Activated T-helper 1 cell treated with anti-CD3 and anti-CD28 coated beads, Interleukin-12 subunit alpha, Interleukin-12 subunit beta, Interleukin-2, Interleukin-4 antibody, amounts not matched to agents 30 ng/mL and 10 ng/mL and 1 ng/mL, durations not matched to agents 14 hours and 24 hours and 36 hours (primary cell): ENCODE measurements at places on chromosomes 6 and 20.
A peak's percentile ranks its signal among the peaks of the same experiment; 100 is the strongest.

GRCh38 chr20:40493071-40493470, 196.0 kb downstream of the MAFB start:
- H3K36me3 ChIP-seq, result no peaks in the 10 kb centered on the region
- no peak overlapping the region for H3K27ac ChIP-seq
- H3K27me3 ChIP-seq, result no peaks in the 10 kb centered on the region
- DNase-seq, result no peak

DNA sequence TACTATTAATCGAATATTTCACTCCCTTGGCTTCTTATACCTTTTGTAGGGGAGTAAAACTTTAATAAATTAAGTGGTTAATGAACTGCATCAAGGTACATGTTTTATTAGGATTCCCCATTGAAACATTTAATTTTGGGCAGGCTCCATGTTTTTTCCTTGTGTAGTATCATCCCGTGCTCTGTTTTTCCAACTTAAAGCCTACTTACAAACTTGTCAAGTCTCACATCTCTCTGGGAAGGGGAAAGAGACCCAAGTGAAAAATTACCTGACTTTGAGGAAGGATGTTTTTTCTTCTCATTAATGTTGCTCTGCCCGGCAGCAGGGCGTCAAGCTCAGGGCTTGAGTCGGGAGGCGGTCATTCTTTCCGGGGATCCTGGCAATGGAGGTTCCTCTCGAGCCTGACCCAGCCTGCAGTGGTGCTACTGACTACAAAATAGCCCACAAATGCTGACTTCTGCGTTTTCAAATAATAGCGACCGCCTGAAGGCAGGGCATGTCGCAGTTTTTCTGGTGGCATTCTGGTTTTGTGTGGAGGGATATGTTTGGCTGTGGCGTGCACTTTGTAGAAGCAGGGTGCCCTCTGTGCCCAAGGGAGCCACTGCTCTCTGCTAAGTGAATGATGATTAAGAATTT, 2.4 kb downstream of the DSP start:
- H3K27ac ChIP-seq, result no peak overlapping the region
- H3K4me3 ChIP-seq, result no peak overlapping the region
- peaks cover 6% of the 10 kb centered on the region for H3K4me1 ChIP-seq
- no peaks in the 10 kb centered on the region for H3K36me3 ChIP-seq
- peaks cover 66% of the 10 kb centered on the region for H3K27me3 ChIP-seq
- no peak for DNase-seq

GRCh38 chr20:9412309-9412708, 102.1 kb upstream of the LAMP5 start:
- no peaks in the 10 kb centered on the region for H3K4me1 ChIP-seq
- H3K27ac ChIP-seq, result no peak overlapping the region
- no peak overlapping the region for H3K4me3 ChIP-seq
- no peak for DNase-seq
- H3K27me3 ChIP-seq, result no peaks in the 10 kb centered on the region

GRCh38 chr20:63114693-63115311, 101.1 kb downstream of the YTHDF1 start:
- H3K36me3 ChIP-seq, result no peaks in the 10 kb centered on the region
- H3K4me1 ChIP-seq, result no peaks in the 10 kb centered on the region
- H3K27ac ChIP-seq, result no peak overlapping the region
- DNase-seq, result no peak

GRCh38 chr6:135230711-135231468, 49.8 kb downstream of the MYB start:
- no peak for DNase-seq
- H3K27ac ChIP-seq, result peak overlapping the region; percentile 3
- no peaks in the 10 kb centered on the region for H3K36me3 ChIP-seq
- no peaks in the 10 kb centered on the region for H3K27me3 ChIP-seq
- peaks cover 30% of the 10 kb centered on the region for H3K4me1 ChIP-seq

DNA sequence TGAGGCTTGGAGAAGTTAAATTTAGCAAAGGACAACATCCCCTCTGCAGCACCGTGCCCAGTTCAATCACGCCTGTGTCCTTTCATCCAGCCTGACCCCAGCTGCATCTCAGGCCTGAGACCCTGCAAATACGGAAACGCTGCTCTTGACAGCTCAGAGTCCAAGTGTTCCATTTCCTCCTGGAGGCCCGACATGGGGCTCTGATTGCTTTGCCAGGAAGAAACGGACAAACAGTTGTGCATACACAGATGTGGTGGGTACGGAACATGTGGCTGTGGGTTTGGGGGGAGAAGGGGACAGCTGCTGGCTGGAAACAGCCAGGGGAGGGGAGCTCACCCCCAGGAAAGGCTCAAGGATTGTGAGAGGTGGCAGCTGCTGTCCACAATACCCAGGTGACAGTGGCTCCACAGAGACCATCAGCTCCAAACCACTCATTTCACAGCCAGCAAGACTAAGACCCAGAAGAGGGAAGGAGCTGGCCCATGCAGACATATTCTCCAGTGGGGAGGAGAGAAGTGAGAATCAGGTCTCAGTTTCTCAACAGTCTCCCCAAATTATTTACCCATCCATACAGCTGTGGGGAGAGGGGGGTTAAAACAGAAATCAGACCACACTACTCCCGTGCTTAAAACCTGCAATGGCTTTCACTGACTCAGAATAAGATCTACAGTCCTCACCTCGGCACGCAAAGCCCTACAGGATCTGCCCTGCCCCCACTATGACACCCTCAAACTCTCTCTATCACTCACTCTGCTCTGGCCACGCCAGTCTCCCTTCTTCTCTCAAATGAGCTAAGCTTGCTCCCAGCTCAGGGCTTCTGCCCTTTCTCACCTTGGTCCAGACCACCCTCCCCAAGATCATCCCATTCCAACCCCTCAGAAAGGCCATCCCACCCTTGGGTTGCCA, 89.1 kb downstream of the PREX1 start:
- H3K4me1 ChIP-seq, result peaks cover 68% of the 10 kb centered on the region
- H3K27ac ChIP-seq, result peak overlapping the region; percentile 95
- no peaks in the 10 kb centered on the region for H3K27me3 ChIP-seq
- peak overlapping the region; percentile 54 for H3K4me3 ChIP-seq

DNA sequence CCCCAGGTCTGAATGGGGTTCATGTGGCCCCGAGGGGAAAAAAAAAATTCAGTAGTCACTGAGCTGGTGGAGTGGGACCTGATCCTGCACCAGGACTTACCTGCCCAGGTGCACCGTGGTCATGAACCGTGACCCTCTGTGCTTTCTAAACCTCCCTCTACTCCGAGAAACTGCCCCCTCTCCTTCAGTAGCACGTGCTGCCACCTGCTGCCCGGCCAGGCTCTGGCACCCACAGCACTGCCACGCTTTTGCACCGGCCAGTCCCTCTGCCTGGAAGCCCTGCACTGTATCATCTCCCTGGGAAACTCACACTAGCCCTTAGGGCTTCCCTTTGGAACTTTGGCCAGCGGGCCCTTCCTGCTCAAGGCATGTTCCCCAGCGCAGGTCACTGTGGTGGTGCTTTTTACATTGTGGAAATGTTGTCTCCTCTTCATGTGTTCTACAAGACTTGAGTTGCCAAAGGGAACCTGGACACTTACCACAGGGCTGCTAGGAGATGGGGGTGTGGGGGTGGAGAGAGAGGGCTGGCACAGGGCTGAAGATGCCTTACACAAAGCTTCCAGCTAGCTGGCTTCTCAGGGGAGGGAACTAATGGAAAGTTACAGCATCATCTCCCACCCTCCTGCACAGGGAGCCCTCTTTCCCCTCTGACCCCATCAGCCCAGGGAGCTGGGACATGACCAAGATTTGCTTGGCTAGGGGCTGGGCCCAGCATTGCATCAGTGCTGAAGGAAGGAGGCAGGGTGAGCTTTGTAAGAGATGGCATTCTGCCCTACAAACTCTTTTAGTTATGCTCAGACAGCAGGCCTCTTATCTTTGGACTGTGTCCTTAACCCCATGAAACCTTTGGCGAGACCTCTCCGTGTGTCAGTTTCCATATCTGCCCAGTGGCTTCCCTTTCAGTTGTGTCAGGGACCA, 2.5 kb upstream of the PTPRT start:
- no peaks in the 10 kb centered on the region for H3K36me3 ChIP-seq
- H3K27me3 ChIP-seq, result peaks cover 33% of the 10 kb centered on the region
- no peak for DNase-seq
- no peak overlapping the region for H3K4me3 ChIP-seq
- H3K27ac ChIP-seq, result peak overlapping the region; percentile 58
- no peaks in the 10 kb centered on the region for H3K4me1 ChIP-seq

- DNase-seq, result peak; percentile 58
- no peaks in the 10 kb centered on the region for H3K27me3 ChIP-seq
- H3K27ac ChIP-seq, result peak overlapping the region; percentile 99
Measured at GRCh38 chr20:51531141-51531710, 11.3 kb downstream of the NFATC2 start.
